ENCODE measurements at places on chromosomes 3 and 15.

- peak; percentile 1 for DNase-seq
Observed at GRCh38 chr3:131688370-131688769, 185.6 kb upstream of the MRPL3 start.

- peak; percentile 35 for DNase-seq
Observed at GRCh38 chr15:43370310-43370974, 401 bp downstream of the ZSCAN29 start.

DNA sequence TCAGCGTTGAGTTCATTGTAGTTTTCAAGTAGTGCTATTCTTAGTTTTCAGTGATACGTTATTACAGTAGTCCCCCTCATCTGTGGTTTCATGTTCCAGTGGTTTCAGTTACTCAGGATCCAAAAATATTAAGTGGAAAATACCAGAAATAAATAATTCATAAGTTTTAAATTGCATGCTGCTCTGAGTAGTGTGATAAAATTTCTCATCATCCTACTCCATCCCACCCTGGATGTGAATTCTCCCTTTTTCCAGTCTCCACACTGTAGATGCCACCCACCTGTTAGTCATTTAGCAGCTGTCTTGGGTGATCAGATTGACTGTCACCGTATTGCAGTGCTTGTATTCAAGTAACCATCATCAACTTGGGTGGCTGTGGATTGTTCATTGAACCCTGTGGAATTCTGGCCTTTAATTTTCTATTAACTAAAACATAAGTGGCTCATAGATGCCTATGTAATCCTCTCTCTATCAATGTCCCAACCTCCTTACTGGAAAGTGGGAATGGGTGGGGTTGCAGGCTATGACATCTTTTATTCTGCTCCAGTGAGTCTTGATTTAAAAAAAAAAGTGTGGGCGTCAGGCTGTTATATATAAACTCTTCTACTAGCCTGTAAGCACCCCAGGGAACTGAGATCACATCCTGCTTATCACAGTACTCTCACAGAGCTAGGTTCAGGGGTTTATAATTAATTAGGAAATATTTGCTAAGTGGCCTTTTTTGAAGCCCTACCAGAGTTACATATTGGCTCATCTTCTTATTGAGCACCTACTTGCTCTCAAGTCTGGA, 97.5 kb downstream of the CFAP20DC start:
- DNase-seq: peak; percentile 11

DNA sequence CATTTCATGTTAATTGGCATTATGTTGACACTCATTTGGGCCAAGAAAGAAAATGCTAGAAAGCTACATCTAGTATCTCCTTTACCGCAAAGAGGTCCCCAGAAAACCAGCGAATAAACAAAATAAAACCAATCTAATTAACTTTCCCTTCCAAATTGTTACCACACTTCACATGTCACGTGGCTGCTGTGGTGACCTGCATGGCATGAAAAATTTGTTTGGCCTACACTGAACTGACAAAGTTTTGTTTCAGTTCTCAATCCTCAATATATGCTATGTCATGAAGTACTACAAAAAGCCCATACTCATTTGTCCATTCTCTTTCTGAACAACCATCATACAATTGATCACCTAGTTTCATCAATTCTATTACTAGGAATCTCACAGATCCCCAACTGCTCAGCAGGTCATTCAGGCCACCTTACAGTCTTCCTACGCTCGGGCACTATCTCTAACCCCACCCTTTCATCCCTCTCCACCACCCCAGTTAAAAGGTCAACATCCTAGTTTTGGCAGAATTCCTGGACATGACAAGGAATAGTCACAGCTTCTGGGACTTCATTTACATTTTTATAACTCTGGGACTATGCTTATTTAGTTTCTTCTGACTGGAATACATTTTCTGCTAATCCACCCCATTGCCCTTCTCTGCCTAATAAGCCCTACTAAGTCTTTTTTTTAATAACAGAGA, 480.4 kb downstream of the IGSF11 start:
- no peak for DNase-seq

DNA sequence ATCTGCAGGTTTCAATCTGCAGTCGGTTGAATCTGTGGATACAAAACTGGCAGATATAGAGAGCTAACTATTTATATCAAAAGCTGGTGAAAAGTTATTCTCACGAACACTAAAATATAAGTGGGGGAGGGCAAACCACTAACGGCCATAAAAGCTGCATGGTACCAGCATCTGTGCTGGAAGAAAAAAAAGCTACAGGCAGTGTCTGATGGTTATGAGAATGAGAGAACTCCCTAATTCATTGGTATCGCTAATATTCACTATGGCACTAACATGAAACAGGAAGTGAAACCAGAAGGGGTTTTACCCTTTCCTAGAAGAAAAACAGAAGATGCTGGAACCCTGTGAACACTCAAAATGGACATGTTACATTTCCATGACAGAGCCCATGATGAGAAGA, 15.9 kb downstream of the CEP70 start:
- no peak for DNase-seq

DNA sequence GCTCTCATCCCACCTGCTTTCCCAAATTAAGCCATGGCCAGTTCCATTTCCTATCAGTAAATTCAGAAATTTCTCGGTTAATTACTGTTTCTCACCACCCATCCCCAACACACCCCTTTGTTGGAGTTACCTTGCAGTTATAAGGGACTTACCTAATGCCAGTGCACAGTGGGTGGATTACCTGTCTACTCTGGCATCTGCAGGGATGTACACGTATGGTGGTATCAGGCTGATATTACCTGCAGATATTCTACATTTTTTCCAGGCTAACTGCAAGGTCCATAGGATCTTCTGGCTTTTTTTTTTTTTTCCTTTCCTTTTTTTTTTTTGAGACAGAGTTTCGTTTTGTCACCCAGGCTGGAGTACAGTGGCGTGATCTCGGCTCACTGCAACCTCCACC, 7.9 kb upstream of the MRAS start:
- no peak for DNase-seq

DNA sequence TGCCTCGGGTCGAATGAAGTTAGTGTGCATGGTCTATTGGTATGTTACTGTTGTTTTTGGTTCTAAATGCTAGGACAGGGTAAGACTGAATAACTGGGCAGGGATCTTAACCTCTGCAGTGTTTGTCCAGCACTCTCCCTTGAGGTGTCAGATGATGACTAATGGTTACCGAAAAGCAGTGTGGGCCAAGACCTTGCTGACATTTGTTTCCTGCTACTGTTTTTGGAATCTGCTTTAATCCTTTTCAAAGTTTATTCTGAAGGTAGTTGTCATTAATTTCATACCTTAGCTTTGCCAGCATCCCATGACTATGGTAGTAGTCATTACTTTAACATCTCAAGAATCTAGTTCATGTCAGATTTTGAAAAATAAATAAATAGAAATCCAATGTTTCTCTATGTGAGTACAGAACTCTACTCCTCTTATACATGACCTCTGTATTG, 117.0 kb downstream of the P3H2 start:
- peak; percentile 64 for DNase-seq

All from cardiac fibroblast (primary cell).